ENCODE measurements at places on chromosomes 3 and 15.

DNA sequence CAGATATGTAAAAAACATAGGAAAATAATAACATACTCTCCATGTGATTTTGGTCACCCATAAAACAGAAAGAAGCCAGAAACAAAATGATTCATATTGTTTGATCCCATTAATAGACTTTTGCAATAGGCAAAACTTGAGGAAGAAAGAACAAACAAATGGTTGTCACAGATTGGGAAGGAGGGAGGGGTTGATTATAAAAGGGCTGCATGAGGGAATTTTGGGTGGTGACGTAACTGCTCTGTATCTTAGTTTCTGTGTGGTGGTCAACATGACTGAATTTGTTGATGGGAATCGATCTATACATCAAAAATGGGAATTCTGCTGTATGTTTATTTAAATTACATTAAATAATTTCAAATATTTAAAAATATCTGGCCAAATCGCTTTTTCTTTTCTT lies 86.3 kb downstream of the P3H2 start:
- DNase-seq, result no peak

DNA sequence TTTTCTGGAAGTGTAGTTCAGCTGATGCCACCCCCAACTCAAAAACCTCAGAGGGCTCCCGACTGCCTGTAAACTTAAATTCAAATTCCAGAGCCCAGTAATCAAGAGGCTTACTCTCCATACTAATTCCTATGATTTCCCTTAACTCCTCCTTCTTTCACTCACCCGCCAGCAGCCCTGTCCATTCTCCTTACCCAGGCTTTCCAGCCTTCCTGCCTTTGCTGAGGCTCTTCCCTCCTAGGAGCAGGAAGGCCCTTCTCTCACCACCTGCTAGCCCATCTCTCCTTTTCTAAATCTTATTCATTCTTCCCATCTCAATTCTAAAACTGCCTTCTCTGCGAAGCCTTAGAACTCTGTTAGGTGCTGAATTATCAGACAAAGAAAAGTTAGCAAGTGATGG lies 30.4 kb downstream of the RORA start:
- no peak for DNase-seq

GRCh38 chr15:55742927-55743728 lies at the start of gene PRTG:
PRTG (minus strand) TSS chr15:55743152; CDS start chr15:55742931, 221 bp downstream.
- DNase-seq, result peak; percentile 38

- DNase-seq, result no peak
Measured at GRCh38 chr3:54954521-54954920, 26.7 kb upstream of the LRTM1 start.

DNA sequence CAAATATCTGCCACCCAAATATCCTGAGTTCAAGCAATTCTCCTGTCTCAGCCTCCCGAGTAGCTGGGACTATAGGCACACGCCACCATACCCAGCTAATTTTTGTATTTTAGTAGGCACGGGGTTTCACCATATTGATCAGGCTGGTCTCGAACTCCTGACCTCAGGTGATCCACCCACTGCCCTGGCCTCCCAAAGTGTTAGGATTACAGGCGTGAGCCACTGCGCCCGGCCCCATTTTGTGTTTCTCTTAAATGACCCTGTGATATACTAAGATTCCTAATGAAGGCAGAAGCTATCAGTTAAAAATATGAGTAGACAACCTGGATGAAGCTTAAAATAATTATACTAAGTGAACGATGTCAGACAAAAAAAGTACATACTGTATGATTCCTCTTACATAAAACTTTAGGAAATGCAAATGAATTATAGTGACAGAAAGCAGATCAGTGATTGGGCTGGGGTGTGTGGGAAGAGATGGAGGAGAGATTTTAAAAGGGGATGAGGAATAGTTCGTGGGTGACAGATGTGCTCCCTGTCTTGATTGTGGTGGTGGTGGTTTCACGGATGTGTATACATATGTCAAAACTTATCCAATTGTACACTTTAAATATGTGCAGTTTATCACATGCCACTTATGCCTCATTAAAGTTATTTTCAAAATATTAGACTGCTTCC lies 3.8 kb upstream of the KLHL40 start:
- no peak for DNase-seq

DNA sequence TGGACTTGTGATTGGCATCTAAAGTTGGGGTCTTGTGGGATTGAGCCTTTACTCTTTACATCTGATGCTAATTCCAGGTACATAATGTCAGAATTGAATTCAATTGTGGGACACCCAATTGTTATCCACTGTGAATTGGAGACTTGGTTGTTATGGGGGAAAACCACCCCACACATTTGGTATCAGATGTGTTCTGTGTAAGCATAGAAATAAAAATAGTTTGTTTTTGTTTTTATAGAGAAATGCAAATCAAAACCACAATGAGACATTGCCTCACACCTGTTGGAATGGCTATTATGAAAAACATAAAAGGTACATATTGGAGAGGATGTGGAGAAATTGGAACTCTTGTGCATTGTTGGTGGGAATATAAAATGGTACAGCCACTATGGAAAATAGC lies 58.5 kb downstream of the CPA3 start:
- DNase-seq, result no peak

DNA sequence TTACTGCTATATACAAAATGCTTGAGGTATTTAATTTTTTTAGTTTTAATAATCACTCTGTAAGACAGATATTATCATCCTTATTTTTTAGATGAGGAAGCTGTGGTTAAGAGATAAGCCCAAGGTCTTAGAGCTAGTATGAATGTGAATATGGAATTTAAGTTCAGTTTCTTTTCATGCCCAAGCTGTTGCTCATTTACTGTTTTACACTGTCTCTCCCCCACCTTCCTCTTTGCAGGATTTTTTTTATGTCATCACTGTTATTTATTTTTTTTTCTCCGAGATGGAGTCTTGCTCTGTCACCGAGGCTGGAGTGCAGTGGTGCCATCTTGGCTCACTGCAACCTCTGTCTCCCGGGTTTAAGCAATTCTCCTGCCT lies 22.5 kb downstream of the MAP2K5 start:
- no peak for DNase-seq

DNA sequence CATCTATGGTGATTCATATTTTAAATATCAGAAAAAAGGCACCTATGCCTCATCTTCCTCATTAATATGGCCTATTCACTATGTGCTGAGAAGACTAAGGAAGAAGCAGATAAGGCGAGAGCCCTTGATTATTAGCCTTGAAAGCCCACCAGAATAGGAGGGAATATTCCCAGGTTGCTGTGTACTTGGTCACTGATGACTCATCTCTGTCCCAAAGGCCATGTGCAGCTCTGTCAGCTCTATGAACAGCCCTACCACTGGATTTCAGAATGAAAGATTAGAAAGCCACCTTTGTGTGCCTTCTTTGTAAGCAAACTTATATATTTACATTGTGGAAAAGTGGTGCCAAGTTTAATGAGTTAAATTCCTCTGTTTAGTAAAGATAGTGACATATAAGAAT lies 211.5 kb downstream of the NFKBIZ start:
- peak; percentile 39 for DNase-seq

GRCh38 chr15:40921949-40922607 lies 7.1 kb upstream of the DLL4 start:
- DNase-seq, result no peak

GRCh38 chr3:128133273-128133883 lies 9.8 kb upstream of the RUVBL1 start:
- DNase-seq, result peak; percentile 31

DNA sequence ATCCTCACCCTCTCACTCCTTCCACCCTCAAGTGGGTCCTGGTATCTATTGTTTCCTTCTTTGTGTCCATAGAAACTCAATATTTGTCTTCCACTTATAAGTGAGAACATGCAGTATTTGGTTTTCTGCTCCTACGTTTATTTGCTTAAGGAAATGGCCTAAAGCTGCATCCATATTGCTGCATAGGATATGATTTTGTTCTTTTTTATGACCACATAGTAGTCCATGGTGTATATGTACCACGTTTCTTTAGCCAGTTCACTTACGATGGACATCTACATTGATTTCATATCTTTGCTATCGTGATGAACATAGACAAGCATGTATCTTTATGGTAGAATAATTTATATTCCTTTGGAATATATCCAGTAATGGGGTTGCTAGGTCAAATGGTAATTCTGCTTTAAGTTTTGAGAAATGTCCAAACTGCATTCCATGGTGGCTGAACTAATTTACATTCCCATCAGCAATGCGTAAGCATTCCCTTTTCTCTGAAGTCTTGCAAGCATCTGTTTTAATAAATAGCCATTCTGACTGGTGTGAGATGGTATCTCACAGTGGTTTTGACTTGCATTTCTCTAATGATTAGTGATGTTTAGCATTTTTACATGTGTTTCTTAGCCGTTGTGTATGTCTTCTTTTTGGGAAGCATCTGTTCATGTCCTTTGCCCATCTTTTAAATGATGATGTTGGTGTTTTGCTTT lies 650.2 kb downstream of the ZNF385D start:
- DNase-seq, result no peak

DNA sequence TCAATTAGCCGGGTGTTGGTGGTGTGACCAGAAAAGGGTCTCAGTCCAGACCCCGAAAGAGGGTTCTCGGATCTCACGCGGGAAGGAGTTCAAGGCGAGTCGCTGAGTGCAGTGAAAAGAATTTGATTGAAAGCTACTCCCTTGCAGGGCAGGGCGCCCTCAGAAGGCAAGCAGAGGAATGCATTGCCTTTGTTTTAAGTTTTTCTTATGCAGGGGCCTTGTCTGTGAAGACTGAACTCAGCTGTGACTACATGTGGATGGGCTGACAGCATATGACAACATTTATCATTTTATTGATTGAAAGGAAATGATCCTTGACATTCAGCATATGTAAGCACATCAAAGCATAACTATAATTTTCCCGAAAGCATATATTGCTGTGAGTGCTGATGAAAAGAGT lies 11.8 kb downstream of the CPN2 start:
- DNase-seq, result no peak

DNA sequence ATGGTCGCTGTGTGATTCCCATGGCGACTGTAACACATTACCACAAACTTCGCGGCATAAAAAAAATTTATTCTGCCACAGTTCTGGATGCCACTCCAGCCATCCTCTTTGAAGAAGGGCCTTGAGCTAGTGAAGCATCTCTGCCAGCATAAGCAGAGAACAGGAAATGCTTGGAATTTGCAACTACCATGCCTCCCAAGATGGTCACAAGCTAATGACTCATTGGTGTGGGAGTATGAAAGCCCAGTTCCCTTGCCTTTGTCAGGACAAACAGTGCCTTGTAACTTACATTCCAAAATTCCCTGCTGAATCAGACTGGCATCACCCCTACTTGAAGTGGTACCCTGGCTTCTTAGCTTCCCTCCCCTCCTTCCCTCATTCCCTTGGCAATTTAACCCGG lies 129.7 kb downstream of the PROS1 start:
- peak; percentile 93 for DNase-seq

- DNase-seq, result no peak
Measured at GRCh38 chr15:66138892-66139590, 114.5 kb downstream of the MEGF11 start.

- no peak for DNase-seq
Measured at GRCh38 chr3:9404680-9405079, 7.3 kb downstream of the SETD5 start.

GRCh38 chr3:134344560-134344959 lies 29.7 kb downstream of the AMOTL2 start:
- no peak for DNase-seq

DNA sequence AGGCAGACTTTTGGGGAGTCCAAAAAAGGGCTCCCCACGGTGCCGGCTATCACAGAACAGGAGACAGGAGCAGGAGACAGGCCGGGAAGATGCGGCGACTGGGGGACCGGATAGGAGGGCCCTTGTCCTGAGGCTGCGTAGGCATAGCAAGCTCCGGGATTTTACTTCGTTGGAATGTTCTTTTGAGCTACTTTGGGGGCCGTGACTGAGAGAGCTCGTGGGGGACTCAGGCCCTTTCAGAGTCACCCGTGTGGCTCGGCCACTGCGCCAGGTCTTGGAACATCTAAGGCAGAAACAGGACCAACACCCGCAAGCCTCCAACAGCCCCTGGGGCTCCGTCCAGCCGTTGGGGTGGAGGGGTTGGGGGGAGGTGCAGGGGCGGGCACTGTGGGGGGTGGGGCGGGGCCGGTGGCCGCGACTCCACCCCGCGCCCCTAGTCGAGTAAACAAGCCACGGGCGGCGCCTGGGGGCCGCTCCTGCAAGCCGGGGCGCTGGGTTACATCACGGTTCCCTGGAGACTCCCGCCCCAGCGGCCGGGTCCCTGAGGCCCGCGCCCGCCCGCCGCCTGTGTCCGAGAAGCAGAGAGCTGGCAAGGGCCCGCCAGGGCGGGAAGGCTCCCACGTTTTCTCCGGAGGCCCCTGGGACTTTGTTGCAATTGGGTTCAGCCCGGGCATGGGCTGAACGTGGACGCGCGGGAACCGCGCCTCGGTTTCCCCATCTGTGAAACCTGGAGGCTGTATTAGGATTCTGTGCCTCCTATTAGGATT lies 23.3 kb upstream of the C15orf39 start:
- no peak for DNase-seq

- no peak for DNase-seq
Measured at GRCh38 chr3:176351408-176351807, 845.9 kb downstream of the TBL1XR1 start.

DNA sequence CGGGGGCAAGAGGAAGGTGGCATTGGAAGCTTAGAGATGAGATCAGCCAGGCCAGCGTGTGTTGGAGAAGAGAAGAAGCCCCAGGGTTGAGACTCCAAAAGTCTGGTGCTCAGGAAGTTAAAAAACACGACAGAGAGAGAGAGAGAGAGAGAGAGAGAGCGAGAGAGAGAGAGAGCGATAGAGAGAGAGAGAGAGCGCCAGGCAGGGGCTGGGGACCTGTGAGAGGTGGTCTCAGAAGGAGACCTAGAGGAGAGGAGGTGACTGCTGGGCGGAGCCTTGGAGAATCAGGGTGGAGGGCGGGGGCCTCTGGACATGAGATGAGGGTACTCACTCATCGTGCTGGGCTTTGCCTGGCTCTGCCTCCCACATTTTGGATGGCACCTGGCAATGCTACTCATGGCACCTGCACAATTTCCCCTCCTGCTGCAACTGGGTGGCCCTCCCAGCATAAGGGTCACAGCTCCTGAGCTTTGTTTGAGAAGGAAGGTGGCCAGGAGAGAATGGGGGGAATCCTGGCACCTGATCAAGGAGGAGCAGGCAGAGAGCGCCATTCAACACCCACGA lies 51.0 kb downstream of the FBLN2 start:
- no peak for DNase-seq

DNA sequence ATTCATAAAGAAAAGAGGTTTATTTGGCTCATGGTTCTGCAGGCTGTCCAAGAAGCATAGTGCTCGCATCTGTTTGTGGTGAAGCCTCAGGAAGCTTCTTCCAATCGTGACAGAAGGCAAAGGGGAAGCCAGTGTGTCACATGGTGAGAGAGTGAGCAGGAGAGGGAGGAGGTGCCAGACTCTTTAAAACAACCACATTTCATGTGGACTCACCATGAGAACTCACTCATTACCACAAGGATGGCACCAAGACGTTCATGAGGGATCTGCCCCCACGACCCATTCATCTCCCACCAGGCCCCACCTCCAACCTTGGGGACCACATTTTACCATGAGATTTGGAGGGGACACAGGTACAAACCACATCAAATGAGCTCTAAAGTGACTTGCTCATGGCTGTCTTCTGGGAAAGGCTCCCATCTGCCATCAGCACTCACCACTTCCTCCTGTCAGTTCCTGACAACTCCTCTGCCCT lies 327.3 kb upstream of the TLE3 start:
- DNase-seq, result no peak

- DNase-seq, result peak; percentile 40
Measured at GRCh38 chr3:58520403-58521335, 16.3 kb downstream of the ACOX2 start.
